ENCODE measurements at places on chromosomes 3 and 15. TPM values are rescaled to one million over a fixed set of nuclear protein-coding genes. Genes with fewer than 3 reads are reported as not detected.
A peak's percentile ranks its signal among the peaks of the same experiment; 100 is the strongest.

The SMAD6 gene
- polyA plus RNA-seq = 3.5 TPM

DNA sequence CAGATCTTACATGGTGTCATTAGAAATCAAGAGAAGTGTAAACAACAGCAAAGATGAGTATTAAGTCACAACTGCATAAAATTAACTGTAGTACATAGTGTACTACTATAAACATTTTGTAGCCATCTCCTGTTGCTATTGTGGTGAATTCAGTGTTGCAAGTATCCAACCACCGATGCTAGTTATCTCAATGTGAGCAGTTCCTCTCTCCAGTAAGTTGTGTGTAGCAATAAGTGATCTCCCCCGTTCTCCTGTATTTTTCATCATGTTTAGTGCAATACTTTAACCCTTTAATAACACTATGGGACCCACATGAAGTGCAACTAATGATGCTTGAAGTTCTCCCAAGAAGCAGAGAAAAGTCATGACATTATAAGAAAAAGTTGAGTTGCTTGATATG is 264.7 kb upstream of the KCNH8 start:
- no peak for DNase-seq
- no peaks in the 10 kb centered on the region for H3K27me3 ChIP-seq
- H3K27ac ChIP-seq = no peak overlapping the region
- H3K4me1 ChIP-seq = no peaks in the 10 kb centered on the region
- no peaks in the 10 kb centered on the region for H3K36me3 ChIP-seq

- H3K27me3 ChIP-seq = no peaks in the 10 kb centered on the region
- no peaks in the 10 kb centered on the region for H3K36me3 ChIP-seq
- DNase-seq = no peak
- H3K4me3 ChIP-seq = no peak overlapping the region
Measured at GRCh38 chr3:57825116-57825515, 69.0 kb downstream of the SLMAP start.

DNA sequence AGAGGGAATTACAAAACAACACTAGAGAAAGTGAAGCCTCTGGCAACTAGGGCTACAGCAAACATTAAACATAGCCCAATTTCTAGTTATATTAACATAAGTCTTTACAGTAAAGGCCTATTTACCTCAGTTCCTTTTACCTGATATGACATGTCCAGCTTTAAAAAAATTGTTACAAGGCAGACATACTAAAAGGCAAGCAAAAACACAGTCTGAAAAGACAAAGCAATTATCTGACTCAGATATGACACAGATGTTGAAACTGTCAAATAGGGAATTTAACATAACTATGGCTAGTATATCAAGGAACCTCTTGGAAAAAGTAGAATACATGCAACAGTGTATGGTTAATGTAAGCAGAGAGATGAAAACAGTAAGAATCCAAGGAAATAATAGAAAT is 238.6 kb downstream of the RAP2B start:
- H3K36me3 ChIP-seq = no peaks in the 10 kb centered on the region
- H3K27ac ChIP-seq = no peak overlapping the region
- no peak for DNase-seq
- no peaks in the 10 kb centered on the region for H3K27me3 ChIP-seq
- no peak overlapping the region for H3K4me3 ChIP-seq
- no peaks in the 10 kb centered on the region for H3K4me1 ChIP-seq

- no peaks in the 10 kb centered on the region for H3K27me3 ChIP-seq
- H3K4me3 ChIP-seq = no peak overlapping the region
- no peak overlapping the region for H3K27ac ChIP-seq
- no peaks in the 10 kb centered on the region for H3K4me1 ChIP-seq
- H3K36me3 ChIP-seq = no peaks in the 10 kb centered on the region
Measured at GRCh38 chr15:39710681-39711080, 72.0 kb downstream of the FSIP1 start.

The OR5K1 gene
- not detected for polyA plus RNA-seq

DNA sequence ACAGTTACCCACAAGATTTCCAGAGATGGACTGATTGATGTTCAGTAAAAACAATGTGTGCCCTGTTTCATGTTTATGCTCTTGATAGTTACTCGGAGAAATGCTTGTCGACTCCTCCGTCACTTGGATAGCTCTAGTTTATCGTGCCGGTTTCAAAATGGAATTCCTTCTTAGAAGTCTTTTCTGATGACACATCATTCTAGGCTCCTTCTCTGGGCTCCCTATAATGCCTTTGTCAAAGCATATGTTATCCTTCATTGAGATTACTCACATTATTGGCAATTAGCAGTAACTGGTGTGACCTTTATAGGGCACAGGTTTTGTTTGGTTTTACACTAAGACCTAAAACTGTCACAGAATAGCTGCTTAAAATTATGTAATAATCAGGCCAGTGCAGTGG is 201.8 kb downstream of the CNTN6 start:
- H3K4me1 ChIP-seq = no peaks in the 10 kb centered on the region
- H3K4me3 ChIP-seq = no peak overlapping the region
- no peak overlapping the region for H3K27ac ChIP-seq
- H3K27me3 ChIP-seq = no peaks in the 10 kb centered on the region
- DNase-seq = no peak

The MUC4 gene
- 0.02 TPM for polyA plus RNA-seq

The WDR93 gene
- polyA plus RNA-seq = not detected

- H3K4me1 ChIP-seq = no peaks in the 10 kb centered on the region
- H3K4me3 ChIP-seq = no peak overlapping the region
- H3K27ac ChIP-seq = no peak overlapping the region
- H3K27me3 ChIP-seq = no peaks in the 10 kb centered on the region
- H3K36me3 ChIP-seq = no peaks in the 10 kb centered on the region
Measured at GRCh38 chr3:105513042-105513441, 146.3 kb downstream of the ALCAM start.

DNA sequence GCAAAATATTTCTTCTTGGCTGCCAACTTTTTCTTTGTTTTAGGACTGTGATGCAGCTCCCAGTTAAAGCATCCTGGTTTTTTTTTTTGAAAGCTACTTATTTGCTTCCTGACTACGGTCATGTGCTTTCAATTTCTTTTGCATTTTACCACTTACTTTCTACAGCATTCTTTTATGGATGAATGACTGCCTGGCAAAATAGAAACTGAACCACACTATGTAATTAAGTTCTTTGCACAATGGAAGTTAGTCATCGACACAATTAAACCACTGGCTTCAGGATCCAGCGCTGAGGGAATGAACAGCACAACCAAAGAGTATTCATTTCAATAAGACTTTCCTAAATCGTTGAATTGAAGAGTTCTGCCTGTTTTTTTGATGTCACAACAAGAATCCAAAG is 82.2 kb upstream of the EPHA3 start:
- no peaks in the 10 kb centered on the region for H3K36me3 ChIP-seq
- no peaks in the 10 kb centered on the region for H3K4me1 ChIP-seq
- DNase-seq = no peak
- H3K4me3 ChIP-seq = no peak overlapping the region

- peaks cover 65% of the 10 kb centered on the region for H3K4me1 ChIP-seq
- H3K27ac ChIP-seq = peak overlapping the region; percentile 60
- no peak for DNase-seq
- H3K4me3 ChIP-seq = no peak overlapping the region
- H3K27me3 ChIP-seq = no peaks in the 10 kb centered on the region
Measured at GRCh38 chr3:196624067-196624790, 15.3 kb upstream of the NRROS start.

GRCh38 chr3:68363796-68364195 is 568.6 kb downstream of the TAFA4 start:
- no peaks in the 10 kb centered on the region for H3K27me3 ChIP-seq
- no peaks in the 10 kb centered on the region for H3K4me1 ChIP-seq
- no peak overlapping the region for H3K27ac ChIP-seq
- no peak overlapping the region for H3K4me3 ChIP-seq
- DNase-seq = no peak
- no peaks in the 10 kb centered on the region for H3K36me3 ChIP-seq

The ITGA11 gene
- 0.37 TPM for polyA plus RNA-seq

The IGSF11 gene
- 0.11 TPM for polyA plus RNA-seq

GRCh38 chr3:181998828-181999227 is 287.1 kb downstream of the SOX2 start:
- H3K27ac ChIP-seq = no peak overlapping the region
- no peaks in the 10 kb centered on the region for H3K36me3 ChIP-seq
- no peaks in the 10 kb centered on the region for H3K4me1 ChIP-seq
- H3K27me3 ChIP-seq = no peaks in the 10 kb centered on the region
- no peak overlapping the region for H3K4me3 ChIP-seq

- H3K4me3 ChIP-seq = no peak overlapping the region
- H3K36me3 ChIP-seq = no peaks in the 10 kb centered on the region
- no peak overlapping the region for H3K27ac ChIP-seq
- no peak for DNase-seq
Measured at GRCh38 chr3:153379516-153379915, 217.5 kb downstream of the RAP2B start.

The ADAMTS17 gene
- polyA plus RNA-seq = 0.21 TPM
